ENCODE measurements at places on chromosomes 4 and X.

DNA sequence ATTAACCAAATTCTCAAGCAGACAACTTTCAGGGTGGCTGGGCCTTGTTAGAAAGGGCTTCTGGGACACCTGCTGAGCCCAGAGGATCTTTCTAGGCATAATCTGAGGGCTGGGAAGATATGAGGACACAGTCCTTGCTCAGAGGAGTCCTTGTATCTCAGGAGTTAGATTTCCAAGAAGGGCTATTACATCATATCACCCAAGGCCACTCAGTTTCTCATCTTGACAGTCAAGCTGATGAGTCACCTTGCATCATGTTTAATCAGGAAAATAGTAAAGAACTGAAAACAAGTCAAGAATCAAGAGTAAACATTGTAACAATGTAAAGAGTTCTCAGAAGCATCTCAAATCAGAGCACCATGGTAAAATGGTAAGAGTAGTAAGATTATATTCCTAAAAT is 4.0 kb downstream of the PCYT1B start:
- DNase-seq, result no peak

DNA sequence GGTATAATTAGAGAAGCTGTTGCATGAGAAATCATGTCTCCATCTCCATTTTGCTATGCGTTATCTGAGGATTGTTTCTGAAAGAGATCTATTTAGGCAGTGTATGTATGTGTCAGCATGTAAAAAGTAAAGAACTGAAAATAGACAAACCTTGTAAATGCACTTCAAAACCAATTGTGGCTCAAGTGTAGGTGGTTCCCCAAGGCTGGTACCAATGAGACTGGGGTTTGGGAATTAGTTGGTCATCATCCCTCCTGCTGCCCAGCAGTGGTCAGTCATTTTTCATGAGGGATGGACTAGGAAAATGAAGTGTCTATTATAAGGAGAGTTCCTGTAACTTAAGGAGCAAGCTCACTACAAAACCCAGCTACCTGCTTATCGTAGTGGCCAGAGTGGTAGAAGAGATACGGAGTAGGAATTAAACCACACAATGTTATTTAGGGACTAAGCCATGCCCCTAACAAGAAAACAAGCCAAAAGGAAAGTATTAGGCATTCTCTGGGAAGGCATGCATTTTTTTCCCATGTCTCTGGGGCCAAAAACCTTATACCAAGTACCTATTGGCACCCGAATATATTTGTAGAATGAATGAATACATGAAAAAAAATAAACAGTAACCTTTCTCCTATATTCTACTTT is 259.0 kb downstream of the CHIC1 start:
- DNase-seq, result no peak

GRCh38 chr4:170005472-170005871 is 20.7 kb downstream of the MFAP3L start:
- no peak for DNase-seq

DNA sequence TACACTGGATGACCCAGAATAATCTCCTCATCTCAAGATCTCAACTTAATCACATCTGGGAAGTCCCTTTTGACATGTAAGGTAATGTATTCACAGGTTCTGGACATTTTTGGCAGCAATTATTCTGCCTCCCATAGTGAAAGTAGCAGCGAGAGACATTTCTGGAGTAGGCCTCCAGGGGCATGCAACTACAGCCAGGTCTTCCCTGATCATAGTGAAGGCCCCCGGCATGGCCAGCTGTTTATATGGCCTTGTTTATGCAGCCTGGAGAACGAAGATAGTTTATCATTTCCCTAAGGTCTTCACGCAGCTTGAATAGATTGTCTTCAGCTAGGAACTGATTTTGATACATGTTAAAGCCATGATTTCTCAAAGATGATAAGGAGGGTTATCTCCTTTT is 139.9 kb downstream of the RNF150 start:
- no peak for DNase-seq

DNA sequence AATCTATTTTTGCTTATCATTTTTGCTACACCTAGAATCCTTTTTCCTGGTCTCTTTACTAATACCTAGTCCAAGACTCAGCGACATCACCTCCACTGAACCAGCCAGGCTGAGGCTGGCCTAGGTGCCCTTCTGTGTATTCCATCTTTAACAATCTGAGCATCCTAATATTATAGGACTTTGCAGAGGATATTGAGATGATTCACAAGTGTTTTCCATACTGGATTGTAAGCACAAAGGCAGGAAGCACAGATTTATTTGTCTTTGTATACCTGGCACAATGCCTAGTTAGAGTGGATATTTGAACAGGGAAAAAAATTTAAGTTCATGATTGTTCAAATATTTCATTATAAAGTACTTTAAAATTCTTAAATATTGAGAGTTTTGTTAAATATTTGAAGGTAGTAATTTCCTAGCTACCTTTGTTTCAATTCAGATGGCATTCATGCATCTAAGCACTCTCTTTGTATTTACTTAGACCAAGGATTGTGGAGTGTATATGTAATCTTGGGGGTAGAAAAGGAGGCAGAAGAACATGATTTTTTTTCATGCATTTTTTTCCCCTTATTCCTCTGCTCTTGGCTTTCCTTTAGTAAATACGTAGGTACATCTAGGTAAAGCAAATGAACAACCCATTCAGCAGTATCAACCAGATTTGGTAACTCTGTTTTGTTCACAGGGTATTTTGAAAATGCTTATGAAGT is 18.4 kb downstream of the SMARCA5 start:
- DNase-seq, result no peak

GRCh38 chr4:38889143-38889542 is 21.5 kb downstream of the FAM114A1 start:
- DNase-seq, result no peak

DNA sequence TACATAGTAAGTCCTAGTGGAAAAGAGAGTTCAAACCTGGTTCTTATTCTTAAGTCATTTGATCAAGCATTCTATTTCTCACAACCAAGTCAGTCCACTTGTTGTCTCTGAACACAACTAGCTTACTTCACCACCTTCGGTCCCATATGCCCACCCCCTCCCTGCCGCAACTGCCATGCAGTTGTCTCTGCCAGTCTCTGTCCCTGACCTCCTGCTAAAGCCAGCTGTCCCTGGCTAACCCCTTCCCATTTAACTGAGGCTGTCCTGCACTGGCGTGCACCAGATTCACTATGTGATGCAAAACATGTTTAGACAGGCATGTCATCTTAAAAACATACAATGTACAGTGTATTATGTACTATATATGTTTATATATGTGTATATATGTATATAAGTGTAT is 12.7 kb downstream of the FRAS1 start:
- no peak for DNase-seq
